ENCODE measurements at places on chromosomes 5 and 9.

DNA sequence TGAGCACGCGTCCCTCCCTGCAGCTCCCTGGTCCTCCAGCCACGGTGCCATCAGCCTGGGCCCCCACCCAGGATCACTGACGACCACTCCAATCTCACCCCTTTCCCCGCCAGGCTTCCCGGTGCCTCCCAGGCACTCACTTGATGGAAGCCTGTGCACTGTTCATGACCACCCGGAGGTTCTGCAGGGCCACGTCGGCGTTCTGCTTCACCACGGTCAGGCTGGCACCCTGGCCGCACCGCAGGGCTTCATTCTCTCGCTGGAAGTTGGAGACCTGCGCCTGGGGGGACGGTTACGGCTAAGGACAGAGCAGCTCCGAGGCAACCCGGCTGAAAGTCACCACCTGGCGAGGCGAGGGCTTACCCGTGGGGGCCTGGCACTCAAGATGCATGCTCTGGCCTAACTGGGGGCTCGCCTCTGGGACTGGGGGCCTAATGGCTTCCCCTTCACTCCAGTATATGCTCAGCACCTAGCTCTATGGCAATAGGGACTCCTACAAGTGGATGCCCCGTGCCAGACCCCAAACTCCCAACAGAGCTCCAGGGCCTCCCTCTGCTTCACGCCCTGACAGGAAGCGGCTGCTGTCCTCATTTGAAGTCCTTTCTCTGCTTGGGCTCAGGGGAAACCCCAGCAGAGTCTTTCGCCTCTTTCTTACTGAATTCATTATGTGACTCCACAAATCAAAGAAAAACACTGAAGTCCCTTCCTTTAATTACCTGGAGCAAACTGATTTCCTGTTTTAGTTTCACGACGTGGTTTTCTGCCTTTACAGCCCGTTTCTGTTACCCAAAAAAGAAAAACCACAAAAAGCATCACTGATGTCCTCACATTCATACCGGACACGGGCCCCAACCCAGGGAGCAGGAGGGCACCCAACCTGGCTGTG lies 4.2 kb upstream of the SNAPC4 start:
- no peak for DNase-seq

GRCh38 chr5:135570453-135570764 lies 8.4 kb downstream of the CXCL14 start:
- no peak for DNase-seq

DNA sequence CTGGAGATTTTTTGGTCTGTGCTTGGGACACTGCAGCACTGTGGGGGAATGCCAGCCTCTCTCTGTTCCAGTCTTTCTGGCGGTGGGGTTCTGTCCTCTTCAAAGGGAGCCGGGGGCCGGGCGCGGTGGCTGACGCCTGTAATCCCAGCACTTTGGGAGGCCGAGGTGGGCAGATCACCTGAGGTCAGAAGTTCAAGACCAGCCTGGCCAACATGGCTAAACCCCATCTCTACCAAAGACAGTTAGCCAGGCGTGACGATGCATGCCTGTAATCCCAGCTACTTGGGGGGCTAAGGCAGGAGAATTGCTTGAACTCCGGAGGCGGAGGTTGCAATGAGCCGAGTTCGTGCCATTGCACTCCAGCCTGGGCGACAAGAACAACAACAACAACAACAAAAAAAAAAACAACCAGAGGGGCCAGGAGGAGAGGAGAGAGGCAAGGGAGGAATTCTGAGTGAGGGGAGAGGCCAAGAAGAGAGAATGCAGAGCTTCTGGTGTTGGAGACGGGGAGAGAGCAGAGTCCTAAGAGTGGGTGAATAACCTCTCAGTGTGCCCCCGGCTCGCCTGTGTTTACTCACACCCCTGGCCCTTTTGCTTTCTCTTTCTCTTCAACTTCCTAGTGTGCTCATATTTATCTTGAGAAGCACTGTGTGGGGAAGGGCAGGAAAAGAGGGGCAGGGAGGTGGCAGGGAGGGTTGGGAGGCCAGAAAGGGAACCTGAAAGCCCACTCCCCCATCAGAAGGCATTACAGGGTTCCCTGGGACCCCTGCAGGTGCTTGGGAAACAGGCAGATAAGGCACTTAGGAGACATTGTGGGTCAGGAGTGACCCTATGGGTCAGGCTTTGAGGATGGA lies 3.2 kb upstream of the SET start:
- no peak for DNase-seq

DNA sequence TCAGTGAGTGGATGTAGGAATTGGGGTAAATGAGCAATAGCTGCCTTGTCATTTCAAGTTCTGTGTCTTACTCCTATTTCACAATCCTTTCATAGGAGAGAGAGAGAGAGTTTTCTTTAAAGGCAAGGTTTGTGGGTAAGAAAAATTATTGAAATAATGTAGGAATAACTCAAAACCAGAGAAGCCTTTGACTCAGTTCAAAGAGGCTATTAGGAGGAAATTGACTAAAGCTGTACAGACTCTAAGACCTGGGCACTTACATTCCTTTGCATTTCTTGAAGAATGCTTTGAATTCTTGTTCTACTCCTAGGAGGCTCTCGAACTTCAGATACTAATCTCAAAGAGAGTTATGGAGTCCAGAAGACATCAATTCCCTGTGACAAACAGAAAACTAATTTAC lies 257.1 kb downstream of the FBXL7 start:
- no peak for DNase-seq

GRCh38 chr5:7018198-7018597 lies 305.0 kb downstream of the TENT4A start:
- no peak for DNase-seq
